ENCODE measurements at places on chromosomes 5 and 9.
A peak's percentile ranks its signal among the peaks of the same experiment; 100 is the strongest.

GRCh38 chr5:92665506-92665905, 915.5 kb downstream of the NR2F1-AS1 start:
- no peaks in the 10 kb centered on the region for H3K36me3 ChIP-seq
- H3K4me3 ChIP-seq = no peak overlapping the region
- DNase-seq = no peak
- H3K27me3 ChIP-seq = no peaks in the 10 kb centered on the region
- H3K27ac ChIP-seq = no peak overlapping the region

- H3K4me1 ChIP-seq = no peaks in the 10 kb centered on the region
- no peak overlapping the region for H3K27ac ChIP-seq
- H3K4me3 ChIP-seq = no peak overlapping the region
- no peaks in the 10 kb centered on the region for H3K36me3 ChIP-seq
- DNase-seq = no peak
- peaks cover 22% of the 10 kb centered on the region for H3K27me3 ChIP-seq
These were observed 173.9 kb upstream of the KLF9 start for GRCh38 chr9:70588381-70588780.

DNA sequence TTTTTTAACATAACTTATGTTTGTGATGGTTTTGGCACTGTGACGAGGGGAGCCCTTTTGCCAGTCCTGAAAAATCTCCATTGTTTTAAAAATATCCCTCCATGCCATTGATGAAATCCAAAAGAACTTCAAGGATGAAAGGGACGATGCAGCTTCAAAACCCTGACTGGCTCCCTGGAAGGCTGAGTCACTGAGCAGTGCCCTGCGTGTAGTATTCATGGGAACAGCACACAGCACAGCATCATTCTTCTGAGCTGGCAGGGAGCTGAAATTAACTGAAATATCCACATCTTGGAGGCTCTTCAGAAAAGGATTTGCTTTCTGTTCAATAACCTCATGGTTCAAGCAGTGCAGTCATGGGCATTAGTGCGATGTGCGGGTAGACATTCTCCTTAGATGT, 29.7 kb downstream of the PDE4D start:
- peaks cover 27% of the 10 kb centered on the region for H3K27me3 ChIP-seq
- no peaks in the 10 kb centered on the region for H3K36me3 ChIP-seq
- H3K4me1 ChIP-seq = no peaks in the 10 kb centered on the region
- H3K27ac ChIP-seq = no peak overlapping the region
- no peak for DNase-seq

- no peak for DNase-seq
- H3K4me3 ChIP-seq = no peak overlapping the region
- no peaks in the 10 kb centered on the region for H3K27me3 ChIP-seq
- H3K27ac ChIP-seq = no peak overlapping the region
- H3K36me3 ChIP-seq = no peaks in the 10 kb centered on the region
These were observed 127.9 kb downstream of the FAM170A start for GRCh38 chr5:119757276-119757675.

- H3K4me1 ChIP-seq = no peaks in the 10 kb centered on the region
- H3K4me3 ChIP-seq = no peak overlapping the region
- H3K36me3 ChIP-seq = no peaks in the 10 kb centered on the region
- no peak overlapping the region for H3K27ac ChIP-seq
- peaks cover 38% of the 10 kb centered on the region for H3K27me3 ChIP-seq
These were observed 22.4 kb downstream of the IFNW1 start for GRCh38 chr9:21119093-21119770.

DNA sequence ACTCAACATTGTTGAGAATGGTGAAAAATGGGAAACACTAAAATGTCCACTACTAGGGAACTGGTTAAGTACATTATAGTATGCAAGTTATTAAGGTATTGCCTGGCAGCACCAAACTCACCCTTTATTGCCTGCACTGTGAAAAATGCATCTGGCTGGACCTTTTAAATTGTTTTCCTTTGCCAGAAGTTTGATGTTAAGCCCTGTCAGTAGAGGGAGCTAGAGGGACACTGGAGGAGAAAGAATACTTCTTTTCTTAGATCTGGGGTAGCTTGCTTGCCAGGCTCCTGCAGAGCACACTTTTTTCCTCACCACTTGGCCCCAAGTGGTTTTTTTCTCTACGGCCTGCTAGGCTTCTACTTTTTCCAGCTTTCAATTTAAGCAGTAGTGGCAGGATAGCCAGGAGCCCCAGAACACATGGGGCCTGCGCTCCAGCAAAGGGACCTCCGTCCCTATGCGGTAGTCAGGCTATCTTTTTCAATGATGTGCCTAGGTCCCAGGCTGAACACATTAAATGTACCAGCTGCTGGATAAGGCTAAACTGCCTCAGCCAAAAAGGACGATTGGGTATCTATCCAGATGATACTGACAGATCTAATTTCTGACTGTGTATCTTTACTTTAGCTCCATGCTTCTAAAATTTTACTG, 8.0 kb upstream of the HABP4 start:
- no peak overlapping the region for H3K27ac ChIP-seq
- H3K27me3 ChIP-seq = no peaks in the 10 kb centered on the region
- H3K4me1 ChIP-seq = no peaks in the 10 kb centered on the region
- H3K4me3 ChIP-seq = no peak overlapping the region

- no peak overlapping the region for H3K4me3 ChIP-seq
- DNase-seq = no peak
- H3K27me3 ChIP-seq = no peaks in the 10 kb centered on the region
- no peaks in the 10 kb centered on the region for H3K36me3 ChIP-seq
- H3K27ac ChIP-seq = no peak overlapping the region
- H3K4me1 ChIP-seq = no peaks in the 10 kb centered on the region
These were observed 445.0 kb upstream of the PIK3R1 start for GRCh38 chr5:67770431-67771025.

- H3K27me3 ChIP-seq = no peaks in the 10 kb centered on the region
- no peak overlapping the region for H3K4me3 ChIP-seq
- no peak overlapping the region for H3K27ac ChIP-seq
- peaks cover 24% of the 10 kb centered on the region for H3K4me1 ChIP-seq
- no peak for DNase-seq
- H3K36me3 ChIP-seq = peaks cover 21% of the 10 kb centered on the region
These were observed 46.1 kb downstream of the ERAP1 start for GRCh38 chr5:96761618-96762017.

DNA sequence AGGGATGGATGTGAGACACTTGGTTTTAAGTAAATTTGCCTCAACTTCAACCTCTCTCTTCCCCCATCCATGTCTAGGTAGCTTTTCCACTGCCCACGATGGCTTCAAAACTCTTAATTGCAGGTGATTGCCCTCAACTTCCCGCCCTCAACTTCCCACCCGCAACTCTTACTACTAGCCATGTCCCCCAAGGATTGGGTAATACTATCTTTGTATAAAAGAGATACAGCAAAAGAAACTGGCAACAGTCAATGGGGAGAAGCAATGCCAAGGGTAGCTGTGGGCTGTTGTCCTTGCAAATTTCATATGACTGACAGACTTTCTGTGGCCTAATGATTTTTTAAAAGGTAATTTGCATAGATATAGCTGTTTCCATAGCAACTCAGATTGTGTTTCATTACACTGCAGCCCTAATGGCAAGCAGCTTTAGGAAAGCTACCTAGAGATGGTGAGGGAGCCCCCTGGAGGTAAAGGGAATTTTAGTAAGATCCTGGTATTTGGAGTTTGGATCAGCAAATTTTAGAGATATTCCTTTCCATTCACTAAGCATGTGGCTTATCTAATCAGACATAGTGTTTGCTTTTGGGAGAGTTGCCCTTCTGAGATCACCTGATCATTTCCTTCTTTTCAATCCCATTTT, 421.5 kb upstream of the DAP start:
- H3K4me1 ChIP-seq = no peaks in the 10 kb centered on the region
- H3K36me3 ChIP-seq = no peaks in the 10 kb centered on the region
- no peak overlapping the region for H3K27ac ChIP-seq
- no peak overlapping the region for H3K4me3 ChIP-seq
- DNase-seq = peak; percentile 80
- H3K27me3 ChIP-seq = no peaks in the 10 kb centered on the region

DNA sequence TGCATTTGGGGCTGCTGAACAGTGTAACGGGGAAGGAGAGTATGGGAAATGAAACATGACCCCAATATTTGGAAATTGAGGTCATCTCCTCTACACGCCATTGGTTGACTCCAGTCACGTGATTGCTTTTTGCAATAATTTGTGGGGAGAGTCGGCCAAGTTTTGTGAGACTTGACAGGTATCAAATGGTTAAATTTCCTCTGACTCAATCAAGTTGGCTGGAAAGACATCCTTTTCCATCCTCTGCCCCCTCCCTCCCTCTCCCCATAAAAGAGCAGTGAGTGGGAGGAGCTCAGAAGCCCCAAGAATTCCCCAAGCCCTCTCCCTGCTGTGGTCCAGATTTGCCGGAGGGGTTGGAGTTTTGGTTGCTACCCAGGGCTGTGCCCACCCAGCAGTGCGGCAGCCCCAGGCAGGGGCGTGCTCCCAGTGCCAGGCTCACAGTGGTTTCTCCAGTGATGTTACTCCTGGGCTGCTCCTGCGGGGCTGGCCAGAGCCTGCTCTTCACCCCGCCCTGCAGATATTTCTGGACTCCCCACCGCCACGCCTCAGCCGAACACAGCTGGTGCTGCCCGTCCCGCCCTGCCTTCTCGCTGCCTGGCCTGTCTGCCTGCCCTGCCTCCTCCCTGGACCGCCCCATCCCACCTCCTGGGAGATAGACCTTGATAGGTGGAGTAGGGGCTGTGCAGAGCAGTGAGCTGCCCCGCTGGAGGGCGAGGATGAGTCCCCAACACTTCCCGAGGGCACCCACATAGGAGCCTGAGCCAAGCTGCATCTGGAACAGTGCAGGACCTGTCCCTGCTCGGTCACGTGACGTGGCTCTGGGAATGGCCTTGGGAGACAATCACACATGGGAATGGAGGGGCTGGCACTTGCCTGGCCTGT, 3.4 kb downstream of the COL5A1 start:
- peak overlapping the region; percentile 60 for H3K4me3 ChIP-seq
- H3K27me3 ChIP-seq = no peaks in the 10 kb centered on the region
- peaks cover 29% of the 10 kb centered on the region for H3K4me1 ChIP-seq
- peak; percentile 90 for DNase-seq
- H3K27ac ChIP-seq = peak overlapping the region; percentile 68

DNA sequence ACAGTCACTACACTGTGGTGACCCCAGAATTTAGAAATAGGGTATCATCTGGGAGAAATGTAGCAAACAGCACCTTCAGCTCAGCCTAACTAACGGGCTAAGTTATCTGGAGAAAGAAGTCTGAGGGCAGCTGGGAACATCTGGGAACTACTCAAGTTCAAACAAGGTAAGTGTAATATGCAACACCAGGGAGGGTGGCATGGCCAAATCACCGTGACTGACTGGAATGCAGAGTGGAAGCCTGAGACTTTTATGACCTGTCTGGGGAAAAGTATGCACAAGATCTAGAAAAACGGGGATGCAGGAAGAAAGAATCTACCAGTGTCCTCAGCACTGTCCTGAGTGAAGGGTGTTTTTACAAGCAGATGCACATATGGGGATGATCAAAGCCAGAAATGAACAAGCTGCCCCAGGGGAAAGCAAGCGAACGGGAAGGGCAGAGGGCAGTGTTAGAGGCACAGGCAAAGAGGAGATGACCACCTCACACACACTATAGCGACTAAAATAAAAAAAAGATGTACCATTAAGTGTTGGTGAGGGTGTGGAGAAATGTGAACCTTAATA, 59.9 kb downstream of the SERINC5 start:
- no peaks in the 10 kb centered on the region for H3K36me3 ChIP-seq
- H3K27ac ChIP-seq = no peak overlapping the region
- H3K4me1 ChIP-seq = no peaks in the 10 kb centered on the region
- no peak for DNase-seq

DNA sequence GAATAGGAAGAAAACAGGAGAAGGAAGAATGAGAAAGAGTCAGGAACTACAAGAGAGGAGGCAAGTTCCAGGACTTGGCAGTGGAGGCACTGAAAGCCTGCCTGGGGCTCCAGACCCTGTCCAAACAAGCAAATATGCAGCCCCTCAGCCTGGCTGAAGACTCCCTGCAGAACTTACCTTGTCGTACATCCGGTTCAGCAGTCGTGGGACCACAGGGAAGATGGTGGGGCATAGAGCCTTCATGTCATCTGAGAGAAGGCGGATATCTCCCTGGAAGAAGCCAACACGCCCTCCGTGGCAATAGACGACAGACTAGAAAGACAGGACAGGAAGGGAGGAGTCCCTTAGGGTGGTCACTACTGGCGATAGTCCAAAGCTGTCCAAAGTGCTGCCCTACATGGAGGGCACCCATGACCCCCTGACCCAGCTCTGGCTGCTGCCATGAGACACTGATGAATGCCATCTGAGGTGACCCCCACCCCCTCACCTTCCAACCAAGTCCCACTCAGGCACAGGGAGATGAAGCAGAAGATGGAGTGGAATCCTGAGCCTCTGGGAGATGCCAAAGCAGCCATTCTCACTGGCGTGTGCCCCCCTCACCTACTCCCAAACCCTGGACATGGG, 27.7 kb upstream of the MEIKIN start:
- H3K4me3 ChIP-seq = no peak overlapping the region
- DNase-seq = no peak
- no peaks in the 10 kb centered on the region for H3K27me3 ChIP-seq
- no peaks in the 10 kb centered on the region for H3K36me3 ChIP-seq
- no peak overlapping the region for H3K27ac ChIP-seq
